RKO (cell line): ENCODE measurements at places on chromosomes 7 and 10.

DNA sequence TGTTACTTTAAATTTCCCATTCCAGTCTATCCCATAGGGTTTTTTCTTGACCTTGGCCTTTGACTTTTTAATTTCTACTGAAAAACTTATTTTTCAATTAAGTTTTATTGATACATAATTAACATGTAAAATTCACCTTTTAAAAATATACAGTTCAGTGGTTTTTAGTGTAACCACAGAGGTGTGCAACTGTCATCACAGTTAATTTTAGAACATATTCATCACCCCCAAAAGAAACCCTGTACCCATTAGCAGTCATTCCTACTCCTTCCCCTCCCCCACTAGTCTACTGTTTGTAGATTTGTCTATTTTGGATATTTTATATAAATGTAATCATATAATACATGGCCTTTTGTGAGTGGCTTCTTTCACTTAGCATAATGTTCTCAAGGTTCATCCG, 96.5 kb upstream of the GJD4 start:
- DNase-seq: no peak

DNA sequence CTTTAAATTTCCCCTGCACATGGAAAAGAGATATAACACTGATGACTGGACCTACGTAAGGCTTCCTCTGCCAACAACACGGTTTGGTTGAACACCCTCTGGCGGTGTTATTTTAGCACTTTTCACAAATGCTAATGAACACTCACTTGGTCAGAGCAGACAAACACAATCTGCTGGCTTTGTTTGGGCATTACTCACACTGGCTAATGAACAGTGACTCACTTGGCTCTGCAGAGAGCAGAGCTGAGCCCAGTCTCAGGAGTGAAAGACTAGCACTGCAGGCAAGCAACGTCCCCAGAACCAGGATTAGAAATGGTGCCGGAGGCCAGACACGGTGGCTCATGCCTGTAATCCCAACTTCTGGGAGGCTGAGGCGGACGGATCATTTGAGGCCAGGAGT, 430.8 kb downstream of the PLXNA4 start:
- DNase-seq: peak; percentile 69

- no peak for DNase-seq
Observed at GRCh38 chr7:67018940-67019339, 22.3 kb downstream of the TYW1 start.

DNA sequence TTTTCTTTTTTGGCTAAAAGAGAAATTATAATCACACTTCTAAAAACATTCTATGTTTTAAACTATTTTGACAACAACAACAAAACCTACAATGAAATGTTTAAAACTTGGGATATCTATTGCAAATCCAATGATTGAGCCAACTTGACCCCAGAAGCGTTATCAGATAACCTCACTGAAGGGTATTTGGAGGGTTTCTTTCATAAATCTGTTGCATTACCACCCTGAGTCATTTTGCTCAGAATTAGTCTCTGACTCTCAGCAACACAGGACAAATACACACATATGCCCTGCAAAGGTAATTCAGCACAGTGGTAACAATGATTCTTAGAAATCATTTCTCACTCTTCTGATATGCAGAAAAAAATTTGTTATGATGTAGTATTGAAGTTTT, 2.3 kb upstream of the COL1A2 start:
- DNase-seq: no peak

- DNase-seq: no peak
Observed at GRCh38 chr10:7350541-7351195, 60.2 kb downstream of the SFMBT2 start.

DNA sequence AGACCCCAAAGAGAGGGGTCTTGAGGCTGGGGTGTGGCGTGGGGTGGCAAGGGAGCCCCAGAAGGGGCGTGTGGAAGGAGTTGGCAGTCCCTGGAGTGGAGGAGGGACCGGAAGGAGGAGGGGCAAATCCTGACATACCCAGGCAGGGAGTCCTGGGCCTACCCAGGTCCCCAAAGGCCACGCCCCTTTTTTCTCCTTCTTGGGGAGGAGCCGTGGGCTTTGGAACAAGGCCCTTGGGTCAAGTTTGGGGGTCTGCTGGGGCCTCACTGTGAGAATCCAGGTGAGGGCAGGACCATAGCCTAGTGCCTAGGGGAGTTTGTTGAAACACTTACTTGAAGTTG, 1.2 kb upstream of the SMARCD3 start:
- DNase-seq: peak; percentile 88
